NCI-H1417 treated with DMSO at 0.1 percent for 48 hours (cell line): ENCODE measurements at places on chromosomes 2 and 18.

GRCh38 chr2:10478916-10479315 is 30.8 kb upstream of the ODC1 start:
- DNase-seq: no peak

- DNase-seq: no peak
Measured at GRCh38 chr18:36624451-36625167, 204.2 kb downstream of the TPGS2 start.

DNA sequence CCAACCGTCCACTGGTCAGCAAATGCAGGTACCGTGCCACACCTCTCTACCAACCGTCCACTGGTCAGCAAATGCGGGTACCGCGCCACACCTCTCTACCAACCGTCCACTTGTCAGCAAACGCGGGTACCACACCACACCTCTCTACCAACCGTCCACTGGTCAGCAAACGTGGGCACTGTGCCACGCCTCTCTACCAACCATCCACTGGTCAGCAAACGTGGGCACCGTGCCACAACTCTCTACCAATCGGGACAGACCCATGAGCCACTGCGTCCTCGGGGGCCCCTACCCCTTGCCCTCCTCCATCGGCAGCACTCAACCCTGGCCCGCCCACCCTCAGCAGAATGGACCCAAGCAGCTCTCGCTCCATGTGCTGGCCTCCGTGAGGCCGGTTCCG is 226.4 kb upstream of the SALL3 start:
- DNase-seq: no peak

GRCh38 chr2:46610021-46610420 is 130.7 kb downstream of the TMEM247 start:
- no peak for DNase-seq

GRCh38 chr18:27860701-27861107 is 316.2 kb downstream of the CDH2 start:
- DNase-seq: no peak

DNA sequence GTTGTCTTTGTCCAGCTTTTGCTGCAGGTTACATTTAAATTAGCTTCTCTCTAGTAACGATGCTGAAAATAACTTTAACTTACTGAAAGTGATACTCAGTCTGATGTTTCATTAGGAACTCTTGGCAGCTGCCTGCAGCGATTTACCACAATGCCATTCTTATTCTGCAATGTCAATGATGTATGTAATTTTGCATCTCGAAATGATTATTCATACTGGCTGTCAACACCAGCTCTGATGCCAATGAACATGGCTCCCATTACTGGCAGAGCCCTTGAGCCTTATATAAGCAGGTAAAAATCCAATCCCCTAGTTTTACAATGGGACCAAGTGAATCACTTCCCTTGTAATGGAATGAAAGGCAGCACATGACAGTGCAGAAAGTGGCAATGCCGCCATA is 16.3 kb upstream of the MFF start:
- DNase-seq: no peak

GRCh38 chr2:236571145-236571544 is 1.5 kb downstream of the ACKR3 start:
- no peak for DNase-seq

DNA sequence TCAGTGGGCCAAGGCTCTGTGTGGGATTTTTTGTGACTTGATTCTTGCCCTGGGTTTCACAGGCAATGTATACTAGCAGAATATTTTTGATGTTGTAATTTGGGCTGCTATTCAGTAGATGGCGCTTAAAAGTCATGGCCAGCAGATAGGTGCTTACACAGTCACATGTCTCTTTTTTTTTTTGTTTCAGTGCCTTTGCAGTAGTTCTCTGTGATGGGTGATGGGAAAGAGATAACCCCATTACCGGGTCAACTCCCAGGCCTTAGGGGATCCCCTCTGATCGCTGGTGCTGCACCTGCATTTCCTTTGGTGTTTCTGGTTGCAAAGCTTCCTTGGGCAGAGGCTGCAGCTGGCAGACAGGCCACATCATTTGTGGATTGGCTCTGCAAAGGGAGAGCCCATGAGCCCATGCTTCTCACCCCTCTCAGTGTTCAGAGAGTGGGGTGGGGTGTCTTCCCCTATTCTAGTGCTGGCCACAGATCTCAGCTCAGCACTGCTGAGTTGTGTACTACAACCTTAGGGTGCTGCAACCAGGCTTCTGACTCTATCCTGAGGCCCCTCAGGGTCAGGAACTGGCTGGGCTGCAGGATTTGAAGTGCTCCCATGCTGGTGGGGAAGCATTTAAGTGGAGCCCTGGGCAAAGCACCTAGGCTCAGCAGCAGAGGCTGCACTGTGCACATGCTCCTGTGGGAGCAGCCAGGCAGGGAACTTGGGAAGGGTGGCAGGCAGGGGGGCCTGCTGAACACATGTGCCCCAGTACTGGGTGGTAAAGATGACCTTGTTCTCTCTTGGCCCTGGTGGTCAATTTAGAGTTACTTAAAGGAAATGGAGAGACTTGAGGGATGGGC is 219.8 kb upstream of the SPHKAP start:
- DNase-seq: no peak

DNA sequence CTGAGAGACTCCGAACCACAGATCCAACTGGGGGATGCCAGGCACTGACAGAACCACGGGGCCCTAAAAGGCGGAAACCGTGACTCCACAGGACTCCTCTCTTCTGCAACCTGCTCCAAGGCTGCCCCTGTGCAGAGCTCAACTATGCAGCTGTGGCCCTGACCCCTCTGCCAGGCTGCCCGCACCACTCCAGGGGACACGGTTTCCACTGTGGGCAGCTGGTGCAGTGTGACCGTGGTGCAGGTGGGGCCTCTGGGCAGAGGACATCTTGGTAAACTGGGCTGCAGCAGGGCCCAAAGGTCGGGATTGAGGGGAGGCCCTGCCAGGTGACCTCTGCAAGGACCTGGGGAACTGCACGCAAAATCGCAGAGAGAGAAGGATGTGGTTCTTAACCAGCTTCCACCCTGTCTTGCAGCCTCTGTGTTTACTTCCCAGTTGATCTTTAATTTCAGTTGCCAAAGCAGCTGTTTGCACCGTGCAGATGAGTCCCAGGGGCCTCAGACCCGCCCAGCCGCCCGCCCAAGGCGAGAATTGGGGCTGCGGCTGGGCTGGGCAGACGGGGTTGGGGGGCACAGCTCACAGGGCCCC is 104.6 kb upstream of the CTDP1 start:
- DNase-seq: no peak
